Iris pigment epithelial cell (primary cell): ENCODE measurements at places on chromosomes 6 and 20.

GRCh38 chr6:3671382-3671781, 80.1 kb downstream of the PXDC1 start:
- DNase-seq = no peak

DNA sequence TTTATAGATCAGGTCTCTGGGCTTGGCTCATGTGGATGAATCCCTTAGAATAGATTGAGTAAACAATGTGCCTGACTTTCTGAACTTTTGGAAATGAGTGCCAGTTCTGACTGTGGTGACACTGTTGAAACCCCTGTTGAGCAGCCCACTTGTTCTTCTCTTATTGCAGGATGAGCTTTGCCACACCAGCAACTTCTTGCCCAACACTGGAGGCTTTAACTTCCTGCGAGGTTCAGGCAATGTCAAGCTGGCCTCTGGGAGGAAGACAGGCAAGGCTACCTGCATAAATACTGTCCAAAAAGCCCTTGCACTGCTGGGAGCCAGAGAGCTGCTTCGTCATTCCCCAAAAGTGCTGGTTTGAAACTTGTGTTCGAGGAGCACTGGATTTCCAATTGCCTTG, 32.8 kb upstream of the SMIM8 start:
- no peak for DNase-seq

DNA sequence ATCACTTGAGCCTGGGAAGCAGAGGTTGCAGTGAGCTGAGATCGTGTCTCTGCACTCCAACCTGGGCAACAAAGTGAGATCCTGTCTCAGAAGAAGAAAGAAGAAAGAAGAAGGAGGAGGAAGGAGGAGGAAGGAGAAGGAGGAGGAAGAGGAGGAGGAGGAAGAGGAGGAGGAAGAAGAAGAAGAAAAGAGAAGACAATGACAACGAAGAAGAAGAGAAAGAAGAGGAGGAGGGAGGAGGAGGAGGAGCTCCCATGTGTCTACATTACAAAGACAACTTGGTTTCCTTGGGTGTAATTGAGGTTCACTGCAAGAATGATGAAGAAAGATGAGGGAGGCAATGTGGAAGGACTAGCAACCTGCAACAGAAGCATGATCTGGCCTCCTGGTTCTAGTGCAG, 21.3 kb upstream of the CEP85L start:
- no peak for DNase-seq

DNA sequence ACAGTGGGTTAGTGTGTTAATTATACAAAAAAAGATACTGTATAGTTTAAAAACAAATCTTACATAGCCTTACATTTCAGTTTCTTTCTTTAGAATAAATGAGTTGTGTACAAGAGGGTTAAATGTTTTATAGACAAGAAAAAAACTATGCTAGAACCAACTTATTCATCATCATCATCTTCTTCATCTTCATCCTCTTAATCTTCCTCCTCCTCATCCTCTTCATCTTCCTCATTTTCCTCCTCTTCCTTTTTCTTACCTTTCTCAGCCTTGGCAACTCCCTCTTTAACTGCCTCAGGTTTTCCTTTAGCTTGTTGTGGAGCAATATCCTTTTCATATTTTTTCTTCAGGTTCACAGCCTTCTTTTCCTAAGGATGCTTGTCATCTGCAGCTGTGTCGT, 53.7 kb downstream of the RPS12 start:
- no peak for DNase-seq

DNA sequence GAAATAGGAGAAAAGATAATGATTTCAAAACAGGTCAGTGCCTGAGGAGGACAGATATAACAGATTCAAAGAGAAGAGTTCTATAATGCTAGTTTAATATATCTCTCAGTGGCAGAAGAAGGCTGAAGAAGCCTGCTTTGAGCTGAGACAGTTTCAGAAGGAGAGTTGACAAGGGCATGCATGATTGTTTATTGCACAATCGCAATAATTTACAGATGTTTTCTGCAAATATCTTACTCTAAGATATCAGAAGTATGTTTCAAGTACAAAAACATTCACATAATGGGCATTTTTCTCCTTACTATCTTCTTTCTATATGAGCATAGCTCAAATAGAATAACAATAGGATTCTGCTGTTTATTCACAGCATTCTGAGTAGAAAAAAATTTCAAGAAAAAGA, 557.7 kb upstream of the NRSN1 start:
- DNase-seq = no peak

GRCh38 chr6:108592371-108593337, 31.9 kb downstream of the FOXO3 start:
- DNase-seq = peak; percentile 89

GRCh38 chr6:96809119-96809518, 28.2 kb downstream of the GPR63 start:
- DNase-seq = peak; percentile 76
